NCI-H1417 (cell line): ENCODE measurements at places on chromosomes 12 and 14.
A peak's percentile ranks its signal among the peaks of the same experiment; 100 is the strongest.

GRCh38 chr14:65010211-65010931 lies 23.7 kb downstream of the FNTB start:
- no peak for DNase-seq

DNA sequence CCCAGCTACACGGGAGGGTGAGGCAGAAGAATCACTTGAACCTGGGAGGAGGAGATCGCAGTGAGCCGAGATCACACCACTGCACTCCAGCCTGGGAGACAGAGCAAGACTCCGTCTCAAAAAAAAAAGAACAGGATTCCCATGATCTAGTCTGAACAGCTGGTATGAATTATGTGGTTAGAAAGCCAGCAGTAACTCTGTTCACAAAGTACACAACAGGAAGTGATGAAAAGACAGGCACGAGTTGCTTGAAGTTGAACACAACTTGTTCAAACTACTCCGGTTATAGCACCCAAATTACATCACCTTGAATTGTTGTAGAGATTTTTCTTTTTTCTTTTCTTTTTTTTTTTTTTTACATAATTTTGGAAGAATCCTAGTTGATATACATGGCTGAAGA lies 238.8 kb upstream of the RGS6 start:
- DNase-seq = no peak

- DNase-seq = no peak
Observed at GRCh38 chr12:26668847-26669246, 164.1 kb downstream of the ITPR2 start.

DNA sequence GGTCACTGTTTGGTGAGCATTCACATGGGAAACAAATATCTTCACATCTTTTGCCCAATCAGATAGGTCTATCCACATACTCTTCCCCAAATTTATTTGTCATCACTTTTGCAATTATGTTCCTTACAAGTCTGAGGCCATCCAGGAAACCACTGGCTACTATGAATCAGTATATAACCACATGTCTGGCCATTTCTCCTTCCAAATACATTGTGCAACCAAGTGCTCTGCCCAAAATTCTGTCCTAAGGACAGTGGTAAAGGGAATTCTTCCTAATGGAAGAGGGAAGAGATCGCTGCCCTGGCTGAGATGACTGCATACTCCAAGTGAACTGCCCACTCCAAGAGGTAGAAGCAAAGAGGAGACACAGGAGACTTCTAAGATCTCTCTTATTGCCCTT lies 148.9 kb upstream of the MAX start:
- no peak for DNase-seq

DNA sequence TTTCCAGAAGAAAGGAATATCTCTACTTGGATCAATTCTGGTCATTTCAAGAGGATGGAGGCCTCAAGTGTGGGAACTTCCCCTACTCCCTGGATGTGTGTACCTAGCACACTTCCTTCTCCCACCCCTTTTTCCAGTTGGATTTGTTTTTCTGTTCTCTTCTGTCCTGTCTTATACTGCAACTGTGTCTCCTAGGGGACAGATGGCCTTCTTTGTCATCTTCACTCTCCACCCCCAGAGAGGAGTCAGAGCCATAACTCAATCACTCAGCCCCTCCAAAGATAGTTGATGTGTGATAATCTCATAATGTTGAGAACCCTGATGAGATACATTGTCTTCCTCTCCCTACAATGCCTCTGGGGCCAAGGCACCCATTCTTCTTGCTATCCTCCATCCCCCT lies 2.1 kb upstream of the DTX3 start:
- no peak for DNase-seq

DNA sequence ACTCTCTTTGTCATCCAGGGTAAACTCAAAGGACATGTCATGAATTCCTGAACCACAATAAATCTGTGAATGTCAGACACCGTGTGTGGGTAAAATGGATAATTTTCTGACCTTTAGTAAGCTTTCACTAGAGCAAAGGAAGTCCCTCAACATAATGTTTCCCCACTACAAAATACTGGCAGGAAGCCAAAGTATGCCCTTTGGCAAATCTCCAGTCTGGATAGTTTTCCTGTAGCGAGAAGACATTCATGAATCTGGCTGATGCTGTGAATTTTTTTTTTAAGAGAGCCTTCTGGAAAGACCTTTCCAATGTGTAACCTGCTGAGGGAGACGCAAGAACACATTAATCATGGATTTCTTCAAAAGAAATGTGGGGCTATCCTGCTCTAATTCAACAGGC lies 389.6 kb upstream of the DDHD1 start:
- peak; percentile 84 for DNase-seq

DNA sequence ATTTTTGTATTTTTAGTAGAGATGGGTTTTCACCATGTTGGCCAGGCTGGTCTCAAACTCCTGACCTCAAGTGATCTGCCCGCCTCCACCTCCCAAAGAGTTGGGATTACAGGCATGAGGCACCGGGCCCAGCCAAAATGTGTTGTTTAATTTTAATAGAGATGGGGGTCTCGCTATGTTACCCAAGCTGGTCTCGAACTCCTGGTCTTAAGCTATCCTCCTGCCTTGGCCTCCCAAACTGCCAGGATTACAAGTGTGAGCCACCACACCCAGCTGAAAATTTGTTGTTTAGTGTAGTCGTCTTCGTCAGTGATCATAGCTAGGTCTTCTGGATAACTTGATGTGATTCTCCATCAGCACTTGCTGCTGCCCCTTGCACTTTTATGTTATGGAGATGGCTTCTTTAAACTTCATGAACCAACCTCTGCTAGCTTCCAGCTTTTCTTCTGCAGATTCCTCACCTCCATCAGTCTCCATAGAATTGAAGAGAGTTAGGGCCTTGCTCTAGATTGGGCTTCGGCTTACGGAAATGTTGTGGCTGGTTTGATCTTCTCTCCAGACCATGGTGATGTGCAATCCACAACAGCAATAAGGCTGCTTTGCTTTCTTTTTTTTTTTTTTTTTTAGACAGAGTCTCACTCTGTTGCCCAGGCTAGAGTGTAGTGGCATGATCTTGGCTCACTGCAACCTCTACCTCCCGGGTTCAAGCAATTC lies 13.0 kb downstream of the ISCU start:
- DNase-seq = no peak
